ENCODE measurements at places on chromosomes 11 and 22.

- DNase-seq: no peak
Measured at GRCh38 chr11:76771446-76772099, 11.6 kb upstream of the TSKU start.

- DNase-seq: no peak
Measured at GRCh38 chr11:129268371-129268770, 76.2 kb upstream of the ARHGAP32 start.

DNA sequence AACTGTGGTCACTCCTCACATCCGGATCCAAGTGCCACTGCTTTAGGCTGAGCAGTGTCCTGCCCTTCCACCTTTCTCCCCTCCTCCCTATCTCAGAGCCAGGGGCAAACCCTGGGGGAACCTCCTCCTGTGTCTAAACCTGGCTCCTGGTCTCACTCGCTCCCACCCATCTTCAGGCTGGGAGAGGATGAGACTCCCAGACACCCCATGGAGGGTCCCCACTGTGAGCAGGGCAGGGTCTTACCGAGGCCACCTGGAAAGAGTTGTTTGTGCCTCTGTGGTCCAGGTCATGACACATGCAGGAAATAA, 93.6 kb downstream of the PDE2A start:
- DNase-seq: no peak

DNA sequence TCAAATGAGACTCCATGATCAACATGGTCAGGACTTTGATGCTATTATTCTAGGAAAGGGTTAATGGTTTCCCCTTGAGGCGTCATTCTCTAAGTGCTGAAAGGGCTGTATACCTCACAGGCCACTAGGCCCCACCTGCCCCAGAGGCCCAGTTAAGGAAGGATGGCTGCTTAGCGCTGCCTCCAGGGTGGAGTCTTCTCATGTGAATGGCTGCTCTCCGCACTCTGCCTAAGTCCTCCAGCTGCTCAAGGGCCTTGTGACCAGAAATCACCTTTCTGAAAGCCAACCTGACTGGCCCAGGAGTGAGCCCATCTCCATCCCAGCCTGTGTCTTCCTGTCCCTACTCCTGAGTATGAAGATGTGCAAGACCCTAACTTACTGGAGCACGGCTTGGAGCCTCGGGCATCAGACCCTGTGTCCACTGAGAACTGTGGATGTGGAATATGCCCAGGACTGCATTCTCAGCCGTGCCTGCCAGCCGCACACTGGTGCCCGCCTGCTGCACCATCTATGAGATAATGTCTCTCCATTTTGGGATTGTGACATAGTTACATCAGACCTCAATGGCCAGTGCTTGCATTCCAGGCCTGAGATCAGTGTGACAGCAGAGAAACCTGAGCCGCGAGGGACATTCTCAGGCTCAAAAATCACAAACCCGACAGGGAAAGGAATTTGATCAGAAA, 51.0 kb downstream of the SNX19 start:
- DNase-seq: no peak

DNA sequence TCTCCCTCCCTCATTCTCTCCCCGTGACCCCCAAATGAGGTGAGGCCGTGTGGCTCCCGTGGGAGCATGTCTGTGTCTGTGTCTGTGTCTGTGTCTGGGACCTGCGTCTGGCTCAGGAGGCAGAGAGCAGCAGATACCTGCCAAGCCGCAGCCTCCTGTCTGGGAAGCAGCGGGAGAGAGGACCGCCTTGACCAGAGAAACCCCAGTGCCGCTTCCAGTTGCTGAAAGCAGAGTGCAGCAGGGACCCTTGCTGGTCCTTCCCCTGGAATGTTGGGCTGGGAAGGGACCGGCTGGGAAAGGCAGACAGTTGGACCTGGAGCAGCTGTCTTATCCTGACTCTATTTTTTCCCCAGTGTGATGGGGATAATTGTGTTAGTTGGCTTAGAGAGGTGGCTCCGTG, 525 bp downstream of the CSDC2 start:
- DNase-seq: no peak

DNA sequence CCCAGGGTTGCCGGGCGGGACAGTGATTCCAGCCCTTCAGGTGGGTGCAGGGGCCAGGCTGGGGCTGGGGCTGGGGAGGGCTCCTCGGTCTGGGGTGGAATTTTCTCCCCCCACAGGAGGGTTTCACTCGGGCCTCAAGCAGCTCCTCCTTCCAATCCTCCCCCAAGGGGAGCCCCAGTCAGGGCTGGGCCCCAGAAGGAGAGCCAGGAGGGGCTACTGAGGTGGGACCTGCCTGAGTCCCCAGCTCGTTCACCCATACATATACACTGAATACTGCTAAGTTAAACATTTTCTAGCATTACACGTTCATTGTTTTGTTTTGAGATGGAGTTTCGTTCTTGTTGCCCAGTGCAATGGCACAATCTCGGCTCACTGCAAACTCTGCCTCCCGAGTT, 1.5 kb upstream of the CRACR2B start:
- no peak for DNase-seq

DNA sequence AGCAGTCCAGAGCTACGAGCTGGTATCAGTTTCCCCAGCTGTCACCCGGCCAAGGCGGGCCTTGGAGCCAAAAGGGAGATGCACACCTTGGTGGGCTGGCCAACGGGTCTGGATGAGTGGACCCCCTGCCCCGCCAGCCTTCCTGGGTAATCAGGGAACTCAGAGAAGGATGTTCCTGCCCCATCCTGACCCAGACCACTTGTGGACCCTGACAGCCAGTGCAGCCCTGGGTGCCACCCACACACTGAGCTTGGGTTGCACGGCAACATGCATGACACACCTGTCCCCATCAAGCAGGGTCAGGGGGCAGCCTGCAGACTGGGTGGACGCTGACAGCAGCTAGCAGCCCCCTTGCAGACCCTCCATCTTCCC, 8.6 kb downstream of the SLC25A1 start:
- DNase-seq: no peak

DNA sequence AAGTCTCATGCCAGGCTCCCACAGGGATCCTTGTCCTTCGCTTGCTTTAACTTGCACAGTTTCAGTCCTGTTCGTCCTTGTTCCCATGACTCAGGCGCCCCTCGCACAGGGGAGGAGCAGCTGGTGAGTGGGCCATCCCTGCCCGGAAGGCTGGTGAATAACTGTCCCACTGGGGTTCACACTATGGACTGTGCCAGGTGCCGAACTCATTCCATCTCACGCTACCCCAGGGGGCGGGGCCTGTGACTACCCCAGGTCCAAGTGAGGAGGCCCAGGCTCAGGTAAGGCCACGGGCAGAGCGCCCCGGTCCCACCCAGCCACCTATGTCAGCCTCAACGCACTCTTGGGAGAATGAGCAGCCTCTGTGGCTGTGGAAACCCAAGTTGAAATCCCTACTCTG, 7.2 kb upstream of the CARD10 start:
- no peak for DNase-seq

DNA sequence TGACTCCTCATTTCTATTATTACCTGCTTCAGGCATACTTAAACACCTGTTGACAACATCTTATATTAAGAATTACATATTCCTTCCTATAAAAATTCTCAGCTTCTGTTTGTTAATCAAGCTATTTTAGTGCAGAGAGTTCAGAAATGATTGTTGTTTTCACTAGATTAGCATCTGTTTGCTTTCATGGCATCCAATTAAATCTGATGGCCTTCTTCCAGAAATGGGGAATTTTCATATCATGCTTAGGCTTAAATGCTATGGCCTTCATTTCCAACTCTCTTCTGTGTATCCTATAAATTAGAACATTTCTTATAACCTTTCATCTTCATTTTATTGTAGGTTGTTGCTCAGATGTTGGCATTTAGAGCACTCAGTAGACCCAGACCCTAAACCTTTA, 180.0 kb downstream of the WNT11 start:
- no peak for DNase-seq

GRCh38 chr11:23873406-23873805, 623.4 kb upstream of the LUZP2 start:
- DNase-seq: no peak

GRCh38 chr11:65210361-65210731, 28.6 kb downstream of the CAPN1 start:
- no peak for DNase-seq

DNA sequence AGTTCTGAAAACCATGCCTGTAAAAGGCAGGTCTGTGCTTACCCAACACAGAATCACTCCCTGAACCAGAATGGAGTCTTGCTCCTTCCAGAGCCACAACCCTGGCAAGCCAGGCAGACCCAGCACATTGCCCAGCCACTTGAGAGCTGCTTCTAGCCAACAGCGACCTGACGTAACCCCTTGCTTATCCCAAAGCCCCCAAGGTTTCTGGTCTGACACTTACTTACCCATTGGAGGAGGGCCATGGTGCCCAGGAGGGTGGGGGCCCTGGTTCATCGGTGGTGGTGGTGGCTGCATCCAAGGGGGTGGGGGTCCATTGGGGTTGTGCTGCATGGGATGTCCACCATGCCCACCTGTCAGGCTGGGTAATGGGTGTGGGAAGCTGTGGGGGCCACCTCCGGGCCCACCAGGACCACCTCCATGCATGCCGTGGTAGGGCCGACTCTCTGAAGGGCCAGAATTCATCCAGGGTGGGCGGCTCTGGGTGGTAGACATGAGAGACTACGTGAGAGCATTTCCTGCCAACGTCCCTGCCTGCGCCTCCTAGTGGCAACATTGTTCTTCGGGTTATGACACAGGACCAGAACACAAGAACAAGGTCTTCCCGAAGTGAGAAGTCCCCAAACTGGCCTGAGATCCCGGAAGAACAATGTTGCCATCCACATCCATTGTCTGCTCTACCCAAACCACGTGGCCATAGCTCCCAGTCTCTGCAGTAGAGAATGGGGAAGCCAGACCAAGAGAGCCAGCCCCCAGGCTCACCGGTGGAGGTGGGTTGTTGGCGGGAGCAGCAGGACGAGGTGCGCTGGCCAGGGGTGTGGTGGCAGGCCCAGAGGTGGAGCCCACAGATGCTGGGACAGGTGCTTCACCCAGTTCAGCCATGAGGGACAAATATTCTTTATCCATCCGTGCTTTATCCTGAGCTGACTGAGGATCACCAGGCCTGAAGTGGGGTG, 7.8 kb upstream of the PYGM start:
- peak; percentile 22 for DNase-seq

- no peak for DNase-seq
Measured at GRCh38 chr11:118295815-118296454, 8.6 kb upstream of the CD3E start.

GRCh38 chr11:82747471-82747870, 13.8 kb upstream of the FAM181B start:
- DNase-seq: no peak

DNA sequence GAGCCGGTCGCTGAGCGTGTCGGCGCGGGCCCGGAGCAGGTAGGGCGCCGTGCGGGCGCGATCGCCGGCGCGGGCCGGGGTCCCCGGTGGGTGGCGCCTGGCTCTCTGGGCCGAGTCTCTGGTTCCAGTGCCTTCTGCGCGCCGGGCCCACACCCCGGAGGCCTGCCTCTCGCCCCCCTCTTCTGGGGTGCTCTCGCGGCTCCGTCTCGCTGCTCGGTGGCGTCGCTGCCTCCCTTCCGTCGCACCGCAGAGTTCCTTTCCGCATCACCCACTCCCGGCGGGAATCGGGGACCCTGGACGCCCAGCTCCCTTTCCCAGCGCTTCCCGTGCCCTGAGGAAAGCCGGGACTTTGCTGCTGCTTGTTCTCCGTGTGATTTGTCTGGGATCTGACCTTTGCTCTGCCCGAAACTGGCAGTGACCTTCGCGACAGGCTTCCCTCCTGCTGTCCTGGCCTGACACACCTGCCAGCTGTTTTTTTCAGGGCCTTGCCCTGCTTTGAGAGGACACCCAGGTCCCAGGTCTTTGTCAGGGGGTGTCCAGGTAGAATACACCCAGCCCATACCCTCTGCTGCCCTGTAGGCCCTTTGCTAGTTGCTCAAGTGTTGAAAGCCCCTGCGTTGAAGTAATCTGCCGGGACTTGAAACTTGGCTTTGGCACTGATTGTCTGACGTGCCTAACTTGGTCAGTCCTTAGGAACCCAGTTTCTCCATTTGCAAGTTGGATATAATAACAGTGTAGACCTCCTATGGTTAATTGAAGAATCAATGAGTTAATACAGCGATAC, 711 bp downstream of the FDX1 start:
- peak; percentile 58 for DNase-seq

DNA sequence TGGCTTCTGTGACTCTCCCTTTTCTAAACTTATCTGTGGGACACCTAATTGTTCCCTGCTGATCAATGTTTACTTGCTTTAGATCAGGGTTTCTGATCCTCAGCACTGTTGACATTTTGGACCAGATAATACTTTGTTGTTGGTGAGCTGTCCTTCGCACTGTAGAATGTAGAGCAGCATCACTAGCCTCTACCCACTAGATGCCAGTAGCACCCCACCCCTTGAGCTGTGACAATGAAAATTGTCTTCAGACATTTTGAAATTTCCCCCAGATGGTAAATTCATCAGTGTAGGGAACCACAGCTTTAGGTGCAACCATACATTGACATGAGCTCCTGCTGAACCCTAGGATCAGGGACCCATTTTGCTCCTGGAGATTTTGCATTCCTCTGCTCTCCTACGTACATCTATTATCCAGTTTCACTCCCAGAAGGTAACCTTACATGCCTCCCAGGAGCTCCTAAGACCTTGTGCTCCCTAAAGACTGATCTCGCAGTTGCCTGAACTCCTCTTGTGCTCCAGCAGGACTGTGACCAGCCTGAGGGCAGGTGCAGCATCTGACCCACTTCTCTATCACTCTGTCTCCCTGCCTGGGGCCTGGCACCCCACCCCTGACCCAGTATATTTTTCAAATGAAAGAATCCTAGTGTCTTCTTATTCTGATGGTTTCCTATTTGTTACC, 107.8 kb downstream of the FAR1 start:
- peak; percentile 36 for DNase-seq

DNA sequence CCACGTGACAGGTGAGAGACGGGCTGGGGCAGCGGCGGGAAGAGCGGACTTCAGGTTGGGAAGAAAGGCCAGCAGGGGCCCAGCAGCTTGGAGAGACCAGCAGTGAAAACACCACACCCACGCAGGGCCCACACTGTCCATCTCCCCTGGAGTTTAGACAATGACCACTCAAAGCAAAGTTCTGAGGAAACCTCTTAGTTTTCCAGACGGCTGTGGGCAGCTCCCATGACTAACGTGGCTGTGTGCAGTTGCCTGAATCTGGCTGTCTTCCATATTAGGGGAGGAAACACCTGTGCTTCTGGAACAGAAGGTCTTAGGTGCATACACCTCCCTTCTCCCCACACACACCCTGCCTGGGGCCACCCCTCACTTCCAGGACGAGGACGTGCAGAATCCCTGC, 70.6 kb upstream of the TTLL12 start:
- DNase-seq: no peak

- no peak for DNase-seq
Measured at GRCh38 chr11:65445101-65445603, 22.6 kb downstream of the NEAT1 start.

DNA sequence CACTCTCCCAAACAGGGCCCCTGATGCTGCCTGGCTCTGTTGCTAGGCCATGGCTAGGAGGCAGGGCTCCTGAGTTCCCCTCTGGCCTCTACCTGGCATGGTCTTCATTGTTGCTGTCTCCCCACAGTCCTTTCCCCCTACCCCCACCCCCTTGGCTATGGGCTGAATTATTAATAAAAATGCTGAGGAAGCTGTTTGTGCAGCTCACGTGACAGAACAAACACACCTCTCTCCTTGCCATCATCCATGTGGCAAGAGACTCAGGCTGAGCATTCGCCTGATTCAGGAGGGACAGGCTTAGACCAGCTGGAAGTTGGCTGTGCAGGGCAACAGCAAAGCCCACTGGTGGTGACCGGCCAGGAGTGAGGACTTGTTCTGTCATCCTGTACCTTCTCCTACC, 4.2 kb upstream of the SYT7 start:
- DNase-seq: no peak

Data from NCI-H1092 treated with DMSO at 0.1 percent for 48 hours (cell line).